ENCODE measurements at places on chromosomes 16 and 17.

DNA sequence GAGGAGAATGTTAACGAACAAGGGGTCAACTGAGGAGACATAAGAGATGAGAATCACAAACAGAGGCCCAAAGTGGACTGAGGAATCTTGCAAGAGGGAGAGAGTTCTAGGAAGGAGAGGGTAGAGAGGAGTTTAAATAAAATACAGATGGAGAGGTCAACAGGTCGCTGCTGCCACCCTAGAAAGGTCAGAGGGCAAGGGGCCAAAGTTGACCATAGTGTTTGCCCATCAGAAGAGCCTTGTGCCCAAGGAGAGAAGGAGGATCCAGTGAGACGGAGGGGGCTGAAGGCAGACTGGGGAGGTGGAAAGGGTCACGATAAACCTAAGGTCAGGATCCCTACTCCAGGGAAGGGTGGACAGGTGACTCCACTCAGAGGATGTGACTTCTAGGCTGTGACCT lies 6.9 kb upstream of the ITGA3 start:
- no peak for DNase-seq

GRCh38 chr16:87076331-87076949 lies 240.8 kb downstream of the C16orf95 start:
- DNase-seq, result no peak

DNA sequence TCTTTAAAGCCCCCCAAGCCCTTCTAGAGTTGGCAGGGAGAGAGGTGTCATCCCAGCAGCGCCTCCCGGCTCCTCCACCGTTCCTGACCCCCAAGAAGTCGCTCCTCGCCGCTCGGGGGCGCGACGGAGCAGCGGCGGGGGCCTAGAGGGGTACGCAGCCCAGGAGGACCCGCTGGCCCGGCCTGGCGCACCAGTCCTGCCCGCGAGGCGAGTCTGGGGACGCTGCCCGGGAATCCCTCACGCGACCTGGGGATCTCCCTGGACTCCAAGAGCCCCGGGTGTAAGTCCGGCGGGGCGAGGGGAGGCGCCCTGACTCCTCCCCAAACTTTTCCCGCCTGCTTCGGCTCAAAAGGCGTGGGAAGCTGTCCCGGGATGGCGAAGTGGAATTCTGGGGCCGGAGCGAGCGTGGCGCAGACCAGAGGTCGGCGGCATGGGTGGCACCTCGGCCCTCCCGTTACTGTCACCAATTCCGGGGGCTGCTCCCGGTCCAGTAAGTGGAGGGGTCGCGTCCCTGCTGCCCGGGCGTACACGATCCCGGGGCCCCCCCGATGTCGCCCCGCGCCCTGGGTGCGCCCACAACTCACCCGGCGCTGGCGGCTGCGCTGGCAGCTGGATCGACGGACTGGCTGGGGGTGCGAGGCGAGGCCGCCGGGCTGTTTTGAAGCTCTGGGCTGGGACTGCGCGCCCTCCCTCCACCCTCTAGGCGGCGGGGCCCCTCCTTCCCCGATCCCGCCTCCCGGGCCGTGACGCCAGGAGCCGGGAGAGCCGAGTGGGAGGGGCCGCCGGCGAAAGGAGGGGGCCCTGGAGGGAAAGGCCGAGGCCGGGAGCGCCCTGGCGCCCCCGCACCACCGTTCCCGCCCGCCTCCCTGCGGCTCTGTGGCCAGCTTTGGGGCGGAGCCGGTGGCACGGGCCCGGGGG lies at the start of gene EMP2:
Gene EMP2, minus strand, starts transcription at position 634 of the 918 bp plus-strand sequence. CDS start 32,981 bp downstream, outside the sequence.
- DNase-seq, result peak; percentile 60

GRCh38 chr16:593406-593805 lies 3.5 kb downstream of the RAB40C start:
- DNase-seq, result no peak

GRCh38 chr17:6505425-6506142 lies 50.8 kb downstream of the PITPNM3 start:
- peak; percentile 59 for DNase-seq

DNA sequence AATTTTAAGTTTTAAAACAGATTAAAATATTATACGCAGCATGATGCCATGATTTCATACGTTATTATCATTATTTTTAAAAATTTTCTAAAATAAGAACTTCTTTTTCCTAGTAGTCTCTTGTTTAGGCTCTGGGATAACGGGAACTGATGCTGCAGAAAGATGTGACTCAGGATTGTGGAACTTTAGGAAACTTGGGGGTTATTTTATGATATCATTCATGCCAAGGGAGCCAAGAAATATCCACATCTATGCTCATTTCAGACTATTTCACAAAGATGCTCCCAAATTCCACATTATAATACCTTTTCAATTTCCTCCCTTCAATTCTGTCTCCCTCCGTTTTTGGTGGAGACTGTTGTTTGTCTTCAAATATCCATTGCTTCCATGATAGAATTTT lies 236.4 kb downstream of the HS3ST3A1 start:
- DNase-seq, result peak; percentile 71

DNA sequence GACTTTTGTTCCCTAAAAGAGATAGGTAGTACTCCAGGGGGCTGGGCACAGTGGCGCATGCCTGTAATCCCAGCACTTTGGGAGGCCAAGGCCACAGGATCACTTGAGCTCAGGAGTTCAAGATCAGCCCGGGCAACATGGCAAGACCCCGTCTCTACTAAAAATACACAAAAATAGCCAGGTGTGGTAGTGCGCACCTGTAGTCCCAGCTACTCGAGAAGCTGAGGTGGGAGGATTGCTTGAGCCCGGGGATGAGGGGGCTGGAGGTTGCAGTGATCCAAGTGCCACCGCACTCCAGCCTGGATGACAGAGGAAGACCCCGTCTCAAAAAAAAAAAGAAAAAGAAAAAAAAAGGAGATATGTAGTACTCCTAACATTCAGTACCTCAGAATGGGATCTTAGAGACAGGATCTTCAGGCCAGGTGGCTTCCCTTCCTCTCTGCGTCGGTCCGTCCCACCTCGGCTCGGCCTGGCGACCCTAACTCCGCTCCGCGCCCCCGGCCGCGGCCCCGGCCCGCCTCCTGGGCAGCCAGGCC lies 89.6 kb downstream of the CDC27 start:
- DNase-seq, result no peak

DNA sequence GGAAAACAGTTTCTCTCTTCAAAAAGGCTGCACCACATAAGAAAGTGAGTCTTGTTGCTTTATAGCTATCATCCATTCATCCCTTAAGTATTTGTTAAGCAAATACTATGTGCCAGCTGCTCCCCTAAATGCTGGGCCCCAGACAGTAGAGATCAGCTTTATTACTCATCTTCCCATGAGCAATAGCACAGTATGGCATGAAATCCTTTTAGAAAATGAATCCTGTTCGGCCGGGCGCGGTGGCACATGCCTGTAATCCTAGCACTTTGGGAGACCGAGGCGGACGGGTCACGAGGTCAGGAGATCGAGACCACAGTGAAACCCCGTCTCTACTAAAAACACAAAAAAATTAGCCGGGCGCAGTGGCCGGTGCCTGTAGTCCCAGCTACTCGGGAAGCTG lies 99.5 kb downstream of the MYO1D start:
- DNase-seq, result no peak

DNA sequence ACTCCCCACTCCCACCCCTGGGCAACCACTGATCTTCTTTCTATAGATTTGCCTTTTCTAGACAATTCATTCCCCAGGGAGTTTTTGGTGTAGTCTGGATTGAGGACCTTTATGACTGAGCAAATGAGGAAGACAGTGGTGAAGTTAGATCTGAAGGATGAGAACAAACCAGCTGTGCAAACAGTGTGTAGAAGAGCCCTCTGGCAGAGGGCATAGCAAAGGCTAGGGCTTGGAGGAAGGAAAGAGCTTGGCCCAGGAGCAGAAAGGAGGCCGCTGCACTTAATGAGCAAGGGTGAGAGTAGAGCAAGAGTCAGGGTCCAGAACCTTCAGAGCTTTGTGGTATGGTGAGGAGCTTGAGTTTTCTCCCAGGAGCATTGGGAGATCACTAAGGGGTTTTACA lies 352.7 kb downstream of the CA10 start:
- no peak for DNase-seq

GRCh38 chr16:20740007-20740883 lies 1.4 kb downstream of the THUMPD1 start:
- DNase-seq, result peak; percentile 5

GRCh38 chr16:9521749-9522370 lies 430.4 kb downstream of the HAPSTR1 start:
- no peak for DNase-seq

- peak; percentile 27 for DNase-seq
Observed at GRCh38 chr16:84700446-84701300, 873 bp downstream of the USP10 start.

- DNase-seq, result peak; percentile 79
Observed at GRCh38 chr17:39621523-39622379, 5.0 kb upstream of the PPP1R1B start.

- DNase-seq, result no peak
Observed at GRCh38 chr16:87056551-87056950, 260.6 kb downstream of the C16orf95 start.

DNA sequence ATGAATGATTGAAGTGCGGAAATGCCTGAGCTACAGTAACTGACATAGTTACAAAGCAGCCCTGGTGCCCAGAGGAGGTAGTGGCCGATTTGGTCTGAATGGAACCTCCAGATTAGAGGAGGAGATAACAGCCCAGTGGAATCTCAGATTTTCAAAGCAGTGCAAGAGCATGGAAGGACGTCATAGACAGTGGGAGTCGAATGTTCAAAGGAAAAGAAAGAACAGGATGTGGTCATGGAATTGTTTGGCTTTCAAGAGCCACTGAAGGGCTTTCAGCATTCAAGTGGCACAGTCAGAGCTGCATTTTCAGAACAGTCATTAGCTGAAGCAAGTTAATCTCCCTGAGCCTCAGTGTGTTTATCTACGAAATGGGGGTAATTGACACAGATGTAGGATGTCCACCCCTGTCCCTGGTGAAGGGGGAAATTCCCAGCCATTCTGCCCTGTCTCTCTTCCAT lies 104.6 kb upstream of the CACNG3 start:
- no peak for DNase-seq

- DNase-seq, result peak; percentile 65
Observed at GRCh38 chr16:89574681-89575246, 794 bp upstream of the CPNE7 start.

- DNase-seq, result peak; percentile 81
Observed at GRCh38 chr17:75325827-75326225, 36.6 kb upstream of the SLC25A19 start.

DNA sequence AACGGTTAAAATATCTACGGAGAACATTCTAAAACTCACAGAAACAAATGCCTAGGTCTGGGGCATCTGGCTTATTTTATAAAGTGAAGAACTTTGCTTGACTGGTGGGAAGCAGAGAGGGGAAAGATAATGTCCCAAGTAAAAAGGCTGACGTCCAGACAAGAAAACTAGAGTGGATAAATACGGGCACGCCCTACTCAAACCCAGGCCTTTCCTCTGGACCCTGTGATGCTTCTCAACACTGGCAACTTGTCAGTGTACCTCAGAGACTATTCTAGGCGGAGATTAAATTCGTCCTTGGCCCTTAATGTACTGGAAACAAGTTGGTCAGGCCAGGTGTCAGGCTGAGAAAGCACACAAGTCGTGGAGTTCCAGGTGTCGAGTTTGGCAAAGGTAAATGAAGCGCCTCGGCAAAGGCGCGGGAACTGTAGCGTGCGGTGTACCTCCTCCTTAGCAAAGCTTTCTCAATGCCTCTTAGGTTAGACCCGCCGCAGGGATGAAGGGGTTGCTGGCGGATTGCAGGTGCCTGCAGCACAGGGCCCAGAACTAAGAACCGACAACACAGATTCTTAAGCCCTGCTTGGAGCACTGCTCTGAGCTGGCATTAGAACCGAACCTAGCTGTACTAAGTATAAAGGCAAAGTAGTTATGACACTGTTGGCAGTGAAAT lies 668 bp upstream of the UNK start:
- no peak for DNase-seq

DNA sequence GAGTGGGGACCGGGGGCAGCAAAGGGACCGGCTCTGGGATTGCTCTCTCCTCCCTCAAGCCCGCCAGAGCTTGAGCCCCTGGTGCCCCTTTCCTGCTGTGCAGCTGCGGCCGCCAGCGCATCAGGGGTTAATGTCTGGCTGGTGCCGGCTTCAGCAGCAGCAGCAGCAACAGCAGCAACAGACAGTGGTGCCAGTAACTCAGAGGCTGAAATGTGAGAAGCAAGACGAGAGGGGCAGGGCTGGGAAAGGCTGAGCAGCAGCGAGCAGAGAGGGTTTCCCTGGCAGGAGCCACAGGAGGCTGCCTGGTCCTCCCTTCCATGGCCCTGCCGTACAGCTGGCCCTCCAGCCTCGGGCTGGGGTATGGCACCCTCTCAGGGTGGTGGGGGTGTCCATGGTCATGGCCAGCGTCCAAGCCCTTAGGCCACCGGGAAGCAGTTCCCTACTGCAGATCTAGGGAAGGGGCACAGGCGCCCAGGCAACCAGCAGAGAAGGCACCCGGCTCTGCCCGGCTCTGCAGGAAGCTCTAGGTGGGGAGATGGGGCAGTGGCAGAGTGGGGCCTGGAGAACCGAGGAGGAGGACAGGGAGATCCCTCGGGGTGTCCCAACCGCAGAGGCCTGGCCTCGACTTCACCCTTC lies 21.1 kb upstream of the TFAP4 start:
- DNase-seq, result peak; percentile 80

DNA sequence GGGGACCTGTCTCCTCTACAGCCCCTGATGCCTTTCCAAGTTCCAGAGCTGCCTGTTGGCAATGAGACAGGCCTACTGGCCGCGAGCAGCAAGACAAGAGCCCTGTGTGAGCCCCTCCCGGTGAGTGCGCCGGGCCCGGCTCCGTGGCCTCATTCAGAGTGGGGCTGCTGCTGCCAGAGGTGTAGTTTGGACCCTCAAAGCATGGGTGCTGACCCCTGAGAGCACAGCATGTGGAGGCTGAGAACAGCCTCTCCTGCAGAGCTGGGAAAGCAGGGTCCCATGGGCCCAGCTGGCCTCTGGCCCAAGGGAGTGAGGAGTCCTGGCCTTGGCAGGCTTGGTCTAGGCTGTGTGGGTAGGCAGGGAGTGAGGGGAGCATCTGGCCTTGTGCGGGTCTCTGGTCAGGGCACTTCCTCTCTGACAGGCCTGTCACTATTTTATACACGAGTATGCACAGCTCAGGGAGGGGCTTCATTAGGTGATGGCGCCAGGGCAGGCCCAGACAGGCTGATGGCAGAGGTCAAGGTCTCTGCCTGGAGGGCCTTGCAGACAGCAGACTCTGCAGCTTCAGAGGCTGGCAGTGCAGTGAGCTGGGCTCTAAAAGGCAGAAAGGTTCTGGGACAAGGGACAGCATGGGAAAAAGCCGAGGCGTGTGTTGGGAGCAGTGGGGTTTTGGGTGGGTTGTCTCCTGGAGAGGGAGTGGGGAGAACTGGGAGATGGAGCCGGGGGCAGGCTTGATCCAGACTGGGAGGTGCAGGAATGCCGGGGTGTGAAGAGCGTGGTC lies 43.4 kb downstream of the ADCY7 start:
- no peak for DNase-seq

DNA sequence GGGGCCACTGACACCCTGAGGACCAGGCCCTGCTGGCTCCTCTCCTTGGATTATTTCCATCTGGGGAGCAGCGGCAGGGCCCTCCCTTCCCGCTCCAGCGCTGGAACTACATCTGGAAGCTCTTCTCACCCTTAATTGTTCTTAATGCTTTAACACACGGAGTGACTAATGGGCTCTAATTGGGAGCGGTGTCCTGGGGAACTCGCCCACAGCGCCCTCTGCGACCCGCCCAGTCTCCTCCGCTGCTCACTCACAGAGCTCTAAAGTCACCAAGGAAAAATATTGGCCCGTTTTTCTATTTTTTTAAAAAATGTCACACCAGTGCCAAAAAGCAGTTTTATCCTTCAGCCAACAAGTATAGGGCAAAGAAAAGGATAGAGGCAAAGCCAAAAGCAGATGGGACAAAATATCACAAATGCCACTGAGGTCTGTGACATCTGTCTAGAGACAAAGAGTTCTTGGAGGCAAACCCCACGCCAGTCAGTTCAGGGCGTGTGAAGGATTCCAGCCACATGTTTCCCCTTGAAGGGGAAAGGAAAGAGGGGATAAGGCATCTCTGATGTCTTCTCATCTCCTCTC lies 134.7 kb downstream of the RBFOX3 start:
- DNase-seq, result no peak

- DNase-seq, result peak; percentile 33
Observed at GRCh38 chr16:4511441-4512082, 27.0 kb downstream of the CDIP1 start.

Measured in fibroblast of the aortic adventitia (primary cell).